SJSA1 (cell line): ENCODE measurements at places on chromosomes 12 and 14.

- H3K27ac ChIP-seq, result no peak overlapping the region
- no peaks in the 10 kb centered on the region for H3K36me3 ChIP-seq
- H3K4me1 ChIP-seq, result no peaks in the 10 kb centered on the region
- DNase-seq, result no peak
These were observed 36.7 kb downstream of the LRTM2 start for GRCh38 chr12:1857086-1857485.

DNA sequence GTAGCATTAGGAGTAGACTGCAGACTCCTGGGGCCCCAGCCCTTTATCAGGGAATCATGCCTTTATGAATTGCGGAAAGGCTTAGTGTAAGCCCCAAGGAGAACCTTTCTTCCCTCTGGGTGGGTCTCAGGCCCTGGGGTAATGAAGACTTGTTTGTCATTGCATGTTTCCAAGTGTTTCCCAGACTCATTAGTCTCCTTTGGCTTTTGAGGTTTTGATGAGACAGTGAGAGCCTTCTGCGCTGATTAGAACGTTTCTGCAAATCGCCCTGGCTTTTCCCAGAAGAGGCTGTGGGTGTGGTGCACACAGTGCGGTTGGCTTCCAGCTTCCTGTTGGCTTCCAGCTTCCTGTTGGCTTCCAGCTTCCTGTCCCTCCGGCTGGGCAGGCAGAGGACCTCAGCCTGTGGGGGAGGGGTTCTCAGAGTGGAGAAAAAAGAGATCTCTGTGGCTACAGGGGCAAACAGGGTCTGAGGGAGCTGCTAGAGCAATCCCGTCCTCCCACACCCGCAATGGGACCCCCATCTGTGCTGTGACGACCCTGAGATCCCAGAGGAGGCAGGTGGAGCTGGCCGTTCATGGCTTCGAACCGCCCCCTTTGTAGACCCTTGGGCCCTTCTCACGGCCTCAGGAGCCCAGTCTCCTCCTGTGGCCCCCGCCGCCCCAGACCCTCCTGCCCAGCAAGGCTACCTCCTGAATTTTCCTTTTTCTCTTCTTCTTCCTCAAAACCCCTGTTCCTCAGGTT is 42.1 kb downstream of the GPR68 start:
- H3K36me3 ChIP-seq, result peaks cover 13% of the 10 kb centered on the region
- no peaks in the 10 kb centered on the region for H3K4me1 ChIP-seq
- no peak overlapping the region for H3K4me3 ChIP-seq
- H3K27ac ChIP-seq, result no peak overlapping the region
- no peaks in the 10 kb centered on the region for H3K27me3 ChIP-seq

GRCh38 chr12:26295001-26295400 is 99.6 kb downstream of the SSPN start:
- H3K4me3 ChIP-seq, result no peak overlapping the region
- H3K27me3 ChIP-seq, result no peaks in the 10 kb centered on the region
- no peak for DNase-seq
- no peak overlapping the region for H3K27ac ChIP-seq
- no peaks in the 10 kb centered on the region for H3K36me3 ChIP-seq

DNA sequence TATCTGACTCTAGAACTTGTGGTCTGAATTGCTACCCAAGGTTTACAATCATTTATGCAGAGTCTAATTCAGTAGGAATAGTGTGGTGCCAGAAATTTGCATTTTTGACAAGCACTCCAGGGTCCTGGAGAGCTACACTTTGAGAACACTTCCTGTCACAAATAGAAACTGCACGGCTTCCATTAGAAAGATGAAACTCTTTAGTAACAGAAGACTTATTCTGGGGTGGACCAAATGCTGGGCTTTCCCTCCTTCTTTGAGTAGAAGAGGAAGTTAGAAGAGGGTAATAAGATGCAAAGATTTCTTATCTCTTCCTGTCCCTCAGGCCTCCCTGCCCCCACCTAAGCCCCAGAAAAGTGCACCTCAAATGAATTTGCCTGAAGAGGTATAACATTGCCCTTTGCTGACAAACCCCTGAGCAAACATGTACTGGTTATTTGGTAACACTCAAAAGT is 28.4 kb downstream of the DGLUCY start:
- DNase-seq, result no peak
- no peaks in the 10 kb centered on the region for H3K27me3 ChIP-seq
- no peak overlapping the region for H3K27ac ChIP-seq
- H3K4me3 ChIP-seq, result no peak overlapping the region
- H3K36me3 ChIP-seq, result peaks cover 8% of the 10 kb centered on the region

GRCh38 chr14:100246809-100247428 is 8.0 kb downstream of the YY1 start:
- H3K36me3 ChIP-seq, result peaks cover 24% of the 10 kb centered on the region
- H3K4me1 ChIP-seq, result no peaks in the 10 kb centered on the region; the same call in 1 of the 2 replicates
- no peak overlapping the region for H3K4me3 ChIP-seq
- no peak overlapping the region for H3K27ac ChIP-seq
- no peaks in the 10 kb centered on the region for H3K27me3 ChIP-seq
- no peak for DNase-seq

- H3K36me3 ChIP-seq, result no peaks in the 10 kb centered on the region
- DNase-seq, result no peak
- no peak overlapping the region for H3K27ac ChIP-seq
- no peaks in the 10 kb centered on the region for H3K27me3 ChIP-seq
- H3K4me3 ChIP-seq, result no peak overlapping the region
- peaks cover 7% of the 10 kb centered on the region for H3K4me1 ChIP-seq
These were observed 97.1 kb downstream of the TNFAIP2 start for GRCh38 chr14:103220134-103220981.

DNA sequence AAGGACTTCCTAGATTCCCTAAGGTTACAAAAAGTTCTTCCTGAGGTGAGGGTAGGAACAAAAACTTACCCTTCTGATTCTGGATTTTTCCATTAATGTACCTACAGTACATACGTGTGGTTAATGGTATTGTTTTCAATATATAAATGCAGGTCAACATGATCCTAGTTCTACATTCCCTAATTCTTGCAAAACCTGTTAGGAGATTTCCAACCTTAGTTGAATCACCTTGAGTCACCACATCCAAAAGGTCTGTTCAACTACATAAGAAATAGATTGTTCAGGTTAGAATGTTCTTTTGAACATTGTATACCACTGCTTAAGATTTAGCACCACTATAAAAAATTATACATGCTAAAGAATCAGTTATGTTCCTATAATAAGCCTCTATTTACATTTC is 118.9 kb downstream of the GARIN6 start:
- no peaks in the 10 kb centered on the region for H3K27me3 ChIP-seq
- no peak overlapping the region for H3K4me3 ChIP-seq
- H3K4me1 ChIP-seq, result no peaks in the 10 kb centered on the region
- no peak overlapping the region for H3K27ac ChIP-seq
- DNase-seq, result no peak
- no peaks in the 10 kb centered on the region for H3K36me3 ChIP-seq

DNA sequence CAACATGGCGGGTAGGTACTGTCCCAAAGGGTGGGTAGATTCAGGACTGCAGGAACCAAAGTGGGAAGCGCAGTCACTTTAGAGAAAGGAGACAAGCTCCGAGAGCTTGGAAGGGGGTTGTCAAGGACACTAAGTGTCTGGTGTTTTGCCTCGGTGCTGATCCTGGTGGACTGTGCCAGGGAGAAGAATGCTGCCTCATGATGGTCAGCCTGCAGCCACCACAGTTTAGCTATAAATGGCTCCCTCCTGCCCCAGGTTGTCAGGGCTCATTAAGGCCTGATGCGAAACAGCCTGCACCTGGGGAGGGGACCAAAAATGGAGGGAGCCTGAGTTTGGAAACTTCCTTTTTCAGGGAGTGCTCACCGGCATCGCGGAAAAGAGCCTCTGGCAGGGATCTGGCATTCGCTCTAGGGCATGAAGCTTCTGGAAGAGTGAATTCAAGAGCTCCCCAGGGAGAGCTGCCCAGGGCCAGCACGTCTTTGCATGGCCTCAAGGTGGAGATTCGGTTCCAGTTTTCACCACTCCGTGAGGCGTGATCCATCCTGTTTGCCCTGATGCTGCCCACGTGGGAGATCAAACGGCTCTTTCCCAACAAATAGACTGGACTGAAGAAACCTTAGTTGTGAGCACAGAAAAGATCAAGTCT is 164.0 kb downstream of the FOXN3 start:
- H3K36me3 ChIP-seq, result no peaks in the 10 kb centered on the region
- H3K4me1 ChIP-seq, result no peaks in the 10 kb centered on the region
- H3K27me3 ChIP-seq, result no peaks in the 10 kb centered on the region
- DNase-seq, result no peak

DNA sequence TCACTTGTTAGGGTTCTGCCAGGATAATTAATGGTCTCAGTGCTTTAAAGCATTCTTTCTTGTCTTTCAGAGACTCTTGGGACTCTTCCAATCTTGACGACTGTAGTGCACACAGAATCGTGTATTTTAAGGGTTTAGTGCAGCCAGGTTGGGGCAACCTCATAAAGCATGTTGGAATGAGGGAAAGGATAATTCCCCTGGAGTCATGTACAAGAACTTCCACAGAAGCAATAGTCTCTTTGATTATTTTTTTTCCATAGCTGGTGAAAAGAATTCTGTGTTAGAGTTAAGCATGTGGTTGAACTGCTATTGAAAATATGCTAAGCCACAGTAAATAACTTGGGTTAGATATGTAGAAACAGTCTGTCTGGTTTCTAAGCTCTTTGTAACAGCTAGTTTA is 246.8 kb upstream of the DAAM1 start:
- H3K36me3 ChIP-seq, result no peaks in the 10 kb centered on the region
- no peaks in the 10 kb centered on the region for H3K27me3 ChIP-seq
- no peaks in the 10 kb centered on the region for H3K4me1 ChIP-seq
- H3K4me3 ChIP-seq, result no peak overlapping the region
- DNase-seq, result no peak

GRCh38 chr14:59570122-59570521 is 6.5 kb downstream of the CCDC175 start:
- H3K36me3 ChIP-seq, result no peaks in the 10 kb centered on the region
- DNase-seq, result no peak
- H3K4me1 ChIP-seq, result no peaks in the 10 kb centered on the region
- no peak overlapping the region for H3K4me3 ChIP-seq
- H3K27ac ChIP-seq, result no peak overlapping the region
